Epithelial cell of alveolus of lung (primary cell): ENCODE measurements at places on chromosomes 3 and 15. TPM values are rescaled to one million over a fixed set of nuclear protein-coding genes. Genes with fewer than 3 reads are reported as not detected.

The UQCRC1 gene
- total RNA-seq: 388 and 454 TPM in 2 replicates

The MEIS2 gene
- total RNA-seq: 9.6 and 30.7 TPM in 2 replicates

The WDR93 gene
- total RNA-seq: under 0.01 and 0.16 TPM in 2 replicates

The FEZF2 gene
- total RNA-seq: not detected in 2 replicates

The CA12 gene
- 10.3 and 10.5 TPM in 2 replicates for total RNA-seq

The RTP1 gene
- total RNA-seq: not detected in 2 replicates
